Cardiac septum (tissue), 1 donor: ENCODE measurements at places on chromosomes 12 and 14. TPM values are rescaled to one million over a fixed set of nuclear protein-coding genes. Genes with fewer than 3 reads are reported as not detected.

- DNase-seq, result no peak
Measured at GRCh38 chr14:79090641-79091180, 920.5 kb downstream of the NRXN3 start.

- no peak for DNase-seq
Measured at GRCh38 chr14:68612049-68612448, 180.8 kb downstream of the ZFP36L1 start.

Gene MORN3
- total RNA-seq, result 0.08 TPM

Gene SLC17A8
- total RNA-seq, result not detected
